ENCODE measurements at places on chromosomes 6 and 20.
A peak's percentile ranks its signal among the peaks of the same experiment; 100 is the strongest.

DNA sequence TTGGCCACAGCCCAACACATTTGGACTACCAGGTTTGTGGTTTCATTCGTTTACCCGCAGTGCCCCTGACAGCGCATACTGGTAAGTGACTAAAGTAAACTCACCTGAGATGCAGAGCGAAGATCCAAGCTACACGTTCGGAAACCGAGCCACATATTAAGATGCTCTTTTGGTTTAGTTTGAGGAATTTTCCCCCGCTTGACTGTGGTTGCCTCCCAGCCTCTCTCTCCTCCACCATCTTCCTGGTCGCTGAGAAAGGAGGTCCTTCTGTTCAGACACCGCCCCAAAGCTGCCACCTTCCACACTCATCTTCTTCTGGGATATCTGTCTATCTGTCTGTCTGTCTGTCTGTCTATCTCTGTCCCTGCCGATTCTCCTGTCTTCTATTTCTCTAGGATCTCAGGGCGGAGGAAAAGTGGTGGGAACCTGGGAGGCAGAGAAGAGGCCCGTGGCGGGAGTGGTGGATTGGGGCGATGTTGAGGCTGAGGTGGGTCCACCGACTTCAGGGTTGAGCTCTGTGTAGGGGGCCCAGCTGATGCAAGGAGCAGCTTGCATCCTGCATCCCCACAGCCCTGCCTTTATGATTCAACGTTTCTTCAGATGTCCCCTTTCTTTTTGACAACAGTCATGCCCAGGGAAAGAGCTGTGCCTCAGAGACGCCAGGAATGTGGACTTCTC, 196.9 kb upstream of the ZNF184 start:
- no peak for DNase-seq

GRCh38 chr6:30686908-30687658, 638 bp upstream of the PPP1R18 start:
- peak; percentile 72 for DNase-seq

- no peak for DNase-seq
Observed at GRCh38 chr6:112311950-112312547, 35.1 kb upstream of the RFPL4B start.

DNA sequence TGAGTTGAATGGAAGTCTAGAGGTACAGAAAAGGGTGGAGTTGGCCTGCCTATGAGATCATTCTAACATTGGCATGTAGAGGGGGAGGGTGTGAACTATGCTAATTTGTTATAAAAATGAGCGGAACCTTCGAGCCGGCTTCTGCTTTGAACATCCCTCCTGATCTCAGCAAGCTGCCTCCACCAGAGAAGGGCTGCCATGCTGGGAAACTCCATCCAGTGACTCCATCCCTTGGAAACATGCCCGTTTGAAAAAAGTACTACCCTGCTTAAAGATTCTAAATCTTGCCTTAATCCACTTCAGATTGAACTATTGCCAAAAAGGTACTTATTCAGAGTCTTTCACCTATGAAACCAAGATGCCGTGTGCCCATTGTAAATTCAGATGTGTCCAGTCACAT, 43.6 kb upstream of the TMEM170B start:
- DNase-seq, result no peak

DNA sequence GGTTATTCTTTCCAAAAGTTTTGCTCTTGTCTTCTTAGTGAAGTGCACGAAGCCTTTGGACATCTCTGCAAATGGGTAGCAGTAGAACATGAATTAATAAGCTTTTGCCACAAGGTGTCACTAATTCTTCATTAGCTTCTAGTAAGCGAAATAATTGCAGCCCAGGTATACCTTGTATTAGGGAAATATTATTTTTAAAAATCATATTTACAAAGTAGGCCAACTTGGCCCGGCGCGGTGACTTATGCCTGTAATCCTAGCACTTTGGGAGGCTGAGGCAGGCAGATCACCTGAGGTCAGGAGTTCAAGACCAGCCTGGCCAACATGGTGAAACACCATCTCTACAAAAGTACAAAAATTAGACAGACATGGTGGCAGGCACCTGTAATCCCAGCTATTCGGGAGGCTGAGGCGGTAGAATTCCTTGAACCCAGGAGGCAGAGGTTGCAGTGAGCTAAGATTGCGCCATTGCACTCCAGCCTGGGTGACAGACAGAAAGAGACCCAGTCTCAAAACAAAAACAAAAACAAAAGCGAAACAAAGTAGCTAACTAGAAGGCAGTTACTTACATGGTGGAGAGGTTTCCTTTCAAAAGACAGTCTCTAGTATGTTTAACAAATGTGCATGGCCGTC, 8.8 kb upstream of the RSPH3 start:
- no peak for DNase-seq

- DNase-seq, result no peak
Observed at GRCh38 chr6:101937108-101937507, 543.6 kb downstream of the GRIK2 start.

Measured in mesothelial cell of epicardium (in vitro differentiated cells).